ENCODE measurements at places on chromosomes 13 and 19.

- no peak for DNase-seq
Measured at GRCh38 chr19:42053037-42053935, 16.7 kb downstream of the GRIK5 start.

DNA sequence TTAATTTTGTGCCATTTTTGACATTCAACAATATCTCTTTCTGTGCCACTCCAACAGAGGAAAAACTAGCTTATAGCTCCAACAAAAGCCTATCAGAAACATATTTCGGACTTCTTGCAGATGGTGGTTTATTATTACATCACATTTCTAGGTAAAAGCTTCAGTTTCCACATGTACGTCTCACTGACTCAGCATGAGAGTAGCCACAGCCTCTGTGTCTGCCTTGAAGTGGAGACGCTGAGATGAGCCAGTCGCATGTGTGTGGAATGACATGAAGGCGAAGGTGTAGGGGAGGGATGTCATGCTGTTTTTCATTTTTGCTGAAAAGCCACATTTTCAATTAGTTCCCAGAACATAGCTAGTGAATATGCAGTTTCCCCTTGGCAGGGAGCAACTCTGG lies 598.6 kb downstream of the EFNB2 start:
- peak; percentile 31 for DNase-seq

DNA sequence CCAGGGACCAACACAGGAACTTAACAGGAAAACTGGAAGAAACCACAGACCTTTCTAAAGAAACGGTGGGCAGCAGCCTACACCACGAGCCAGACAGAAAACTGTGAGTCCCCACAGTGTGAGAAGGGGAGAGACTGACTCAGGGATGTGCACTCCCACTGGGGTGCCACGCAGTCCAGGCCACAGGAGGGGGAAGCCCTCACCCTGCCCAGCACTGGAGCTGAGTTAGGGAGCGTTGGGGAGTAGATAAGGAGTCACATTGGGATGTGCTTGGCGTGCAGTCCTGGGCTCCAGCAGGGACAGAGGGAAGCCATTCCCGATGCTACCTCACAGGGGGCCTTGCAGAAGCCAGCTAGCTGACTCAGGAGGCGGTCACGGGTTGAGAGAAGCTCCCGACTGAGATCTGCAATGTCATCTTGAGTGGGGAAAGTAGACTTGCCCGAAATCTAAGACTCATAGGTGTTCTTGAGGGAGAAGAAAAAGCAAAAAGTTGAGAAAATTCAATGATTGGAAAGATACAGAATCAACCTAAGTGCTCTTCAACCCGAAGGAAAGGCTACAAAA lies 17.3 kb downstream of the SIGLEC8 start:
- DNase-seq, result peak; percentile 18

- no peak for DNase-seq
Measured at GRCh38 chr13:94031609-94032008, 447.9 kb downstream of the DCT start.

- peak; percentile 89 for DNase-seq
Measured at GRCh38 chr19:7833225-7834099, 3.4 kb downstream of the EVI5L start.

DNA sequence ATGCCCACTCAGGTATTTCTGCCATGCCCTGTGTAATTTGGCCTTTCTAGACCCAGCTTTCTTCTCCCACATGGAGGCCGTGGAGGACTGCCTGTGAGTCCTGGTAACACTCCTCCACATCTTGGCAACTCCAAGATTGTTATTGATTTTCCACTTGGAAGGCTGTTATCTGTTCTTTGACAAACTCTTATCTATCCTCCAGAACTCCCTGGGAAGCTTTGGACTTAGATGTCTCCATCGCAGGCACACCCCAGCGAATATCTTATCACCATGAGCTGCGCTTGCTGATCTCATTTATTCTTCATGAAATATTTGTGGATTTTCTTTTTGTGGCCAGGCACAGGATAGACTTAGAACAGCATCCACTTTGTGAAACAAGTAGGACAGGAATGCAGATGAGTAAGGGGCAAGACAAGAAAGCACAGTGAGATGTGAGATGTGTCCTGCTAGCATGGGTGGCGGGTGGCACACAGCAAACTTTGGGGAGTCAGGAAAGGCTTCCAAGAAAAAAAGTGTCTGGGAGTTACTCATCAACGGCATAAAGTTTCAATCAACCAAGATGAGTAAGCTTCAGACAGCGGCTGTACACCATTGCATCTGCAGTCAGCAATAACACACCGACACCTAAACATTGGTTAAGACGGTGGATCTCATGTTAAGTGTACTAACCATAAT lies 84.5 kb upstream of the IRS2 start:
- peak; percentile 73 for DNase-seq

DNA sequence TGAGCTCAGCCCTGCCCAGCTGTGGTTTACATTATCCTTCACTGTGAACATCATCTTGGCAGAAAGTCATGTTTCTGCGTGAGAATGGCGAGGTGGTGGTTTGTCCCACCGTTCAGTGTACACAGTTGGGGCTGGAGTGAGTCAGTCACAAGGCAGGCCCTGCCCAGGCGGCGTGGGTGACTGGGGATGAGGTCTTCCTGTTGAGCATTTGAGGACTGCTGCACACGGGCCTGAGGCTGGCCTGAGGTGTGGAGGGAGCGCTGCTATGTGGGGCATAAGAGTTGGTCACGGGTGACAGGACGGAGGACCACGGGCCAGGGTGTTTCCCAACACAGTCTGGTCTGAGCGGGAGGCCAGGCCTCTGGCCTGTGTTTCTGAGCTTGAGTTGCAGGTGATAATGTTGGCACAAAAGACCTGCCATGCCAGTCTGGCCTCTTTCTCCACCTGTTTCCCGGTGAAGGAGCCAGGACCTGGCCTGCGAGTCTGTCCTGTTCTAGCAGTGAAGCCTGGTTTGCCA lies 13.4 kb upstream of the C19orf33 start:
- DNase-seq, result peak; percentile 94

All from fibroblast of mammary gland (primary cell).